ENCODE measurements at places on chromosomes 3 and 15.

- no peak for DNase-seq
Measured at GRCh38 chr15:92332125-92332899, 61.4 kb upstream of the ST8SIA2 start.

- DNase-seq = no peak
Measured at GRCh38 chr3:150623945-150624344, 20.8 kb downstream of the SELENOT start.

DNA sequence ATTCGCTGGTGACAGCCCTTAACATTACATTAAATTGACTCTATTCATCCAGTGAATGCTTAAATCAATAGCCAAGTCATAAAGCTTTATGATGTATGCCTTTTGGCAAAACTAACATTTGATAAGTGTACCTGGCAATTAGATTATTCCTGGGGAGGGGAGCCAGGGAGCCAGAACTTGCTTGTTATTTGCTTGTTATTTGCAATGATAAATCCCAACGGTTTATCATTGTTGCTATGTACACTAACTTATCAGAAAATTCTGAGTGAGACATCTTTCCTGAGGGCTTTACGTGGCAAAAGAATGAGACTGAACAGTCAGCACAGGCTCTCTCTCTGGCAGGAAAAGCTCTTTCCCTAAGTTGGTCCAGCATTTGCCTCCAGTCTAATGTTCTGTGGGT lies 35.8 kb upstream of the FBN1 start:
- no peak for DNase-seq

DNA sequence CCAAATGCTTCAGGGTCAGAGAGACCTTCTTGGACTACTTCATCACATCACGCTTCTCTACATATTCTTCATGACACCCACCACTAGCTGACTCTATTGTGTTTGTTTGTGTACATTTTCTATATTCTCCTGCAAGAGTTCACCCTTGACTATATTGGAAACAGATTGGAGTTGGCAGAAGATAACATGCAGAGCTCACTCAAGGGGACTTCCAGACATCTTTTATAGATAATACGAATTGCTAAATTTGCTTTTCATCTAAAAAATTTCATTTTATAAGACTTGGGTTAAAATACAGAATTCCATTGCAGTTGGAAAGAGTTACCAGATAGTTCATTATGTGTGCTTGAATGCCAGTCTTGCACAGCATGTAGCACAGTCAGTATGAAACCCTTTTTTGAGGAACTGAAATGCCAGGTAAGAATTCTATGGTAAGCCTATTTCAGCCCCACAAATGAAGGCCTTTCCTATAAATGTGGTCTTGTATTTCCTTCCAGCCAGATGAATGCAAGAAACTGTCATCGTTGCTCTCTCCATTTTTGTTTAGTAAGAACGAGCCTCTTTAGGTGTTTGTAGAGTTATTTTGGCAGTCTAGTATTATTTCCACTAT lies 177.6 kb downstream of the GHSR start:
- DNase-seq = no peak

DNA sequence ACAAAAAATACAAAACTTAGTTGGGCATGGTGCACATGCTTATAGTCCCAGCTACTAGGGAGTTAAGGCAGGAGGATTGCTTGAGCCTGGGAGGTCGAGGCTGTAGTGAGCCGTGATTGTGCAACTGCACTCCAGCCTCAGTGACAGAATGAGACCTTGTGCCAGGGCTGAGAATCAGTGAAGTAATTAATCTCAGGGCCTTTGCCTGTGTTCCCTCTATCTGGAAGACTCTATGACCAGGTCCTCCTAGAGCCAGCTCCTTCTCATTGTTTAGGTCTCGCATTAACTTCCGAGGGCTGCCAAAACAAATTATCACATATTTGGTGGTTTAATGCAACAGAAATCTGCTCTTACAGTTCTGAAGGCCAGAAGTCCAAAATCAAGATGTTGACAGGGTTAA lies 41.4 kb upstream of the FLNB start:
- no peak for DNase-seq

DNA sequence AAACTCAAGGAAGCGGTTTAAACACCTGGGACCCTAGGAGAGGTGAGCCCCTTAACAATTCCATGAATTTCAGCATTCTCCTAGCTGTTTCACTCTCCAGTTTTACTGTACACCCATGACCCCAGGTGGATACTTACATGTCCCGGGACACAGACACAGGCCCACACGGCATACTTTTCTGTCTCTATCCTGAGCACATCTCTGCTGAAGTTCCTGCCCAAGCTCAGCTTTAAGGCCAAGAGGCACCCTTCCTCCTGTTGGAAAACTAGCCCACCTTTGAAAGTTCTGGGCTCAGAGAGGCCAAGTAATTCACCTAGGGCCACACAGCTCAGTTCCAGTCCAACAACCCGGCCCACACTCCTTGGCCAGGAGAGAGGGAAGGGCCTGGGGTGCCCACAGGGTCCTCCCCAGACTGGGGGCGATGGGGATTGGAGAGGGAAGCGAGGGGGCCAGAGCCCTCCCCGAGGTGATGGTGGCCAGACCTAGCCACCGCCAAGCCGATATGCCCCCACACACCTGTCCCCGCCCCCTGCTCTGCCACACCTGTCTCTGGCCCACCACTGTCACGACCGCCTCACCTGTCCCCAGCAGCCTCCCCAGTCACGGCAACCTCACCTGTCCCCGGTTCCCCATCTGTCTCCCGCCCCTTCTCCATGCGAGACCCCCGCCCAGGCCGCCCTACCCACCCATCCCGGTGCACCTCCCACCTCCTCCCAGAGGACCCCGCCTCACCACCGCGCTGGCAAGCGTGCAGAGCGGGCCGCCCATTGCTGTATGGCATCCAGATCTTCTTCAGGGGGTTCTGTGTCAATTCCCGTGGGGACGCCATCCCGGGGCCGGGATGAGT lies 431 bp downstream of the PFKFB4 start:
- no peak for DNase-seq

DNA sequence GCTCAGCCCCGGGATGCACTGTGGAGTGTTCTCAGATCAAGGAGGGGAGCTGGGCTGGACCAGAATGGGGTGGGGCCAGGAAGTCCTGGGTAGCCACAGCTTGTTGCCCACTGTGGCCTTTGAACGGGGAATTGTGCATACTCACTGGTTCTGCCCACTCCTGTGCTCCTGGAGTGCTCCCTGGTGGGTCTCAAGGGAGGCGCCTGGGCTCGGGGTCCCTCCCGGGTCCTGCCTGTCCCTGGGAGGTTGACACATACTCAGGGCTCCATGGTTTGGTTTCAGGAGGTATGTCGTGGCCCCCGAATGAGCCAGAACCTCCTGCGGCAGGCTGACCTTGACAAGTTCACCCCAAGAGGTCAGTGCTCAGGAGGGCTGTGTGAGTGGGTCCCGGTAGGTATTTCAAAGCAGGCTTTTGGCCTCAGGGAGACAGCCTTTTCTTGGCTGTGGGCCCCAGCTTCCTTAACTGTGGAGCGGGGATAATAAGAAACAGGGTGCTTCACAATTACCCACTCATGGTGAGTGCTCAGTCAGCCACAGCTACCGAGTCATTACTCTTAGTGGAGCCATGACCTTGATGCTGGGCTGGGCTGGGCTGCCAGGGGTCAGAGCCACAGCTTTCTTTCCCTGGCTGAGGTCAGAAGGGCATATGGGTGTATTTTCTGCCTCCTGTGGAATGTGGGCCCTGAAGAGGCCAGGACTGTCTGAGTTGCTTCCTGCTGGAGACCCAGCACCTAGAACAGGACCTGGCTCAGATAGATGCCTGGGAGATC lies 7.6 kb downstream of the DNAH1 start:
- DNase-seq = no peak

DNA sequence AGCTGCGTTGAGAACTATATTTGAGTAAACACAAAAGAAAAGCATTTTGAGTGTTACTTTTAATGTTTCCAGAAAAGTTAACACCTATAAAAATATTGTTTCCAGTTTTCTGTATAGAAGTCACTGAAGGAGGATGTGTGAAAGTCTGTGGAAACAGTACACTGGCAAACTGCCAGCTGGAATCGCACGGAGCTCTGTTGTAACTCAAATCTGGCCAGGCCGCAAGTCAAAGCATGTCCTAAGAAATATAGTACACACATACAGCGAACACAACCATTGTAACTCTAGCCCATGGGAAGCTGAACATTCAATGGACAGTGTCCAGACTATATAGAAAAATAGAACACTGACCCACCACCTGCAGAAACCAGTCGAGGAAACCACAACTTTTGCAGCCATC lies 657.2 kb downstream of the FHIT start:
- DNase-seq = no peak

DNA sequence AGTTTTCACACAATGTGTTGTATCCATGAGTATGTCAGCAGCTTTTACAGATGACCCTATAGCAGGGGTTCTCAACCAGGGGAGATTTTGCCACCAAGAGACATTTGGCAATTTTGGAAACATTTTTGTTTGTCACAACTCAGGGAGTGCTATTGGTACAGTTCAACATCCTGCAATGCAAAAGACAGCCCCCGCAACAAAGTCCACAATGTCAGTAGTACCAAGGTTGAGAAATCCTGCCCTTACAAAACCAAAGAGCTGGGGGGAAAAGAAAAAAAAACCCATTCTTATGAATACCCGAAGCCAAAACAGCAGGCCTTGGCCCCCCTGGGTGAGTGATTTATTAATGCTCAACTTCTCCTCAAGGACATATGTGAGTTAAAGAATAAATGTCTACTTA lies 99.1 kb downstream of the LARS2 start:
- DNase-seq = no peak

GRCh38 chr15:61315471-61315870 lies 86.4 kb upstream of the RORA start:
- DNase-seq = no peak

GRCh38 chr3:140206196-140207040 lies 271.4 kb downstream of the CLSTN2 start:
- DNase-seq = no peak

DNA sequence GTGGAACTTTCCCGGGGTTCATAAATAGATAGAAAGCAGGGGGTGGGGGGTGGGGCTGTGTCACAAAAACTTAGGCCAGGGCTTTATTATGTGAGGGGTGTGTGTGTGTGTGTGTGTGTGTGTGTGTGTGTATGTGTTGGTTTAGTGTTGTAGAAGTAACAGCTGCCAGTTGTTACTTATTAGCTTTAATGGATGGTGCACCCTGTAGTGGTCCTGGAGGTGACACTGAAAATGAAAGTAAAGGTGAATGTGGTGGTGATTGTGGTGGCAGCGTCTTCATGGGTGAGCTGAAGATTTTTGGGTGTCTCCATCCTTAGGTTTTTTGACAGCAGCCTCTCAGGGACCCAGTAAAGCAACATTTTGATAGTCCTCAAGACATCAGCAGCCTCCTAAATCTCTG lies 449.9 kb downstream of the PDCD6IP start:
- DNase-seq = no peak

- DNase-seq = no peak
Measured at GRCh38 chr3:171842864-171843518, at the start of gene TMEM212. TMEM212 (plus strand) TSS chr3:171843349; CDS start chr3:171843384, 35 bp downstream.

DNA sequence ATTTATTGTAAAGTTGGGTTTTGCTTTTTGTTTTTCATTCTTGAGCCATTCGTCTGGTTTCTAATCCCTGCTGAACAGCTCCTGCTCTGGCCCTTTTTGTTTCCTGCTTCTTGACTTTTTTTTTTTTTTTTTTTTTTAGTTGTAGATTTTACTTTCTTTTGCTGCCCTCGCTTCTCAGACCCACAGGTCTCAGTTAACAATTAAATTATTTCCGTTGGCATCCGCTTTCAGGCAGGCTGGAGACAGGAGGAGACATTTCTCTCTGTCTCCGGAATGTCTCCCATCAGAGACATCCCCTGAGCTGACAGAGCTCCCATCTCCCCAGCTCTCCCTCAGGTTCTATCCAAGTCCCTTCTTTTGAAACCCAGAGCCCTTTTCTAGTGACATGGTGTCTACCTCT lies 68.6 kb downstream of the SLC6A6 start:
- no peak for DNase-seq

- DNase-seq = no peak
Measured at GRCh38 chr3:194382196-194382891, 12.8 kb upstream of the LRRC15 start.

- DNase-seq = no peak
Measured at GRCh38 chr3:119541547-119541946, 17.9 kb downstream of the CD80 start.

- no peak for DNase-seq
Measured at GRCh38 chr15:69612112-69612511, 159.5 kb downstream of the RPLP1 start.

DNA sequence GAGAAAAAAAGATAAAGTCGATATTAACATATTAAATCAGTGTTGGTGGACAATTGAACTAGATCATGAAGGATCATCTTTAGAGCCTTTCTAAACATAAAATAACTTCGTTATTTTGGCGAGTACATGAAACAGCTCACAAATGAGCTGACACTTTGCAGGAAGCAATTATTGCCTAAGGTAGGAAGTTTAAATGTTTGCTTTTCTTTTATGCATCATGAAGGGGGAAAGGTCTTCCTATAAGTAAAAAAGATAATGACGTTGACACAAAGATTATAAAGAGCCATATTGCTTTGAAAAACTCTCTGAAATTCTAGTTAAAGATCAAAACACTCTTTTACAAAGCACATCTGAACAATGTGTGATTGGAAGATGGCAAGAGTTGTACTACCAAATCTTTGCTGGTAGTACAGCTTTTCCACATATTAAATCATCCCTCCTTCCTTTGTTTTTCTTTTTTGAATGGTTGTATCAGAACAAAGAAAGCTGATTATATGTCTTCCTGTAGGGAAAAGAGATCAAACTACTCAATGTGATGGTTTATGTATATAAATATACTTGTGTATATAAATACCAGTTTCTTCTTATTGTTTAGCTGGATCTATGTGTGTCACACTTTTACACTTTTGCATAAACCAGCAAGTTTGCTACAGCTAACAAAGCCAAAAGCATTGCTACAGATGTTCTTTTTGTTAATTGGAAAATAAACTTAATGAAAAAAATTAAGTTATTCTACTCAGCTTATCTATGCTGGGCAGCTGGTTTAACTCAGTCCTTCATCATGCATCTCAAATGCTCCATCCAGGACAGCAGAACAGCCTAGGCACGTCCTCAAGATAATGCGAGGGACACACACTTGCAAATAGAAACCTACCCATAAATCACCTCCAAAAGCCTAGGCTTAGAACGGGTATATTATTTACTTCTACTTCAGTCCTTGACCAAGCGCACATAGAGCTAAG lies 850.8 kb upstream of the ROBO1 start:
- no peak for DNase-seq

- no peak for DNase-seq
Measured at GRCh38 chr3:133136114-133137041, 98.2 kb downstream of the TMEM108 start.

DNA sequence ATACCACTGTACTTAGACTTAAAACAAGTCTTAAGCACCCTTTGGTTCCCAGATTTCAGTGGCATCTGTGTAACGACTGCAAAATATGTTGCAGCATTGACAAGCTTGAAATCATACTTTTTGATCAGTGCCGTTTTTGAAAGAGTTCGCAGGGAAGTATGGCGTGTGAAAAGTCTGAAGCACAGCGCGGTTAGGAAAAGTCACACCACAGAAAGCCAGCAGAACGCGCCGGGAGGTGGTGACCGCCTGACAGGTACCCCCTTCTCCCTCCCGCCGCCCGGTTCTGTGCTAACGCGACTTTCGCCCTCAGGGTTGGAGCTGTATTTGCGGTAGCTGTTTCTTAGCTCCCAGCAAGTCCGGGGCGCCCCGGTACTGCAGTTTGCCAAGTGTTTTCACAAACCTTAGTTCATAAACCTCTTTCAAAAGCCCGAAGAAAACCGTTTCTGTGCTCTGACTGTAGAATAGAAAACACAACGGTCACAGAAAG lies 481 bp upstream of the CRYBG3 start:
- DNase-seq = peak; percentile 36
